ENCODE measurements at places on chromosomes 4 and X.

GRCh38 chrX:22012051-22012450 lies 20.1 kb upstream of the PHEX start:
- DNase-seq: no peak

- peak; percentile 65 for DNase-seq
Observed at GRCh38 chrX:123884809-123885408, 25.1 kb downstream of the XIAP start.

GRCh38 chr4:124278477-124278876 lies 434.1 kb downstream of the ANKRD50 start:
- DNase-seq: no peak

- peak; percentile 12 for DNase-seq
Observed at GRCh38 chr4:174358829-174359228, 75.1 kb downstream of the CEP44 start.

- no peak for DNase-seq
Observed at GRCh38 chr4:41454423-41454822, 83.5 kb upstream of the LIMCH1 start.
